Stomach (tissue), 19 donors: ENCODE measurements at places on chromosomes 5 and 9. TPM values are rescaled to one million over a fixed set of nuclear protein-coding genes. Genes with fewer than 3 reads are reported as not detected.

GRCh38 chr9:115254287-115255180, 136.6 kb upstream of the TNC start:
- no peak for DNase-seq

DNA sequence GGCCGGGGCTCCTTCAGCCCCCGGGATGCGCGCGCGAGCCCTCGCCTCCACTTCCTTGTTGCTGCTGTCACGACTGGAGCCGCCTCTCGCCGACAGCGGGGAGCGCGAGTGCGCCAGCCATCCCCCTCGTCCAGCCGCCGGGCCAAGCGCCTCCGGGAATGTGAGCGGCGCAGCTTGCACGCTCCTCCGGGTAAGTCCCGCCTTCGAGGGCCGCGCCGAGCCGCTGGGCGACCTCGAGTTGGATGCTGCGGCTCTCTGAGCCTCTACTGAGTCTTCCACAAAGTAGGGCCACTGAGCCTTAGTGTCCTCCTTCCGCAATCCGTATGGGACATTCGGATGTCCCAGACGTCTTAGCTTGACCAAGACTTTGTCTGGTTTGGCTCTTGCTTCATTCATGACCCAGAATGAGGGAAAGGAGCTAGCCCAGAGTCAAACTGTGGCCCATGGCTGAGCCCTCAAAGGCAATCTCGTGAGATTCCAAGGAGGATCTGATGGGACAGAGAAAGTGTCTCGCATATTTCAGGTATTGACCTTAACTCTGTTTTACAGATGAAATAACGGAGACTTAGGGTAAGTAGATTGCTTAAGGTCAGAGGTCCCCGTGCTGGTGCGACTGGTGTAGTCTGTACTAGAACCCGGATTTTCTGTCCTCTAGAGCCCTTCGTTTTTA, 586 bp downstream of the HMGXB3 start:
- peak; percentile 74 for DNase-seq

- DNase-seq = peak; percentile 53
Observed at GRCh38 chr9:20620650-20621470, 1.4 kb downstream of the MLLT3 start.

GRCh38 chr9:113425072-113425471, 14.5 kb downstream of the C9orf43 start:
- no peak for DNase-seq

- DNase-seq = peak; percentile 53
Observed at GRCh38 chr5:891837-892393, 686 bp downstream of the BRD9 start.

SPTLC1 gene
- total RNA-seq = 34.6 TPM

C7 gene
- total RNA-seq = 167 TPM
